Foreskin fibroblast (primary cell): ENCODE measurements at places on chromosomes 2 and 18.

DNA sequence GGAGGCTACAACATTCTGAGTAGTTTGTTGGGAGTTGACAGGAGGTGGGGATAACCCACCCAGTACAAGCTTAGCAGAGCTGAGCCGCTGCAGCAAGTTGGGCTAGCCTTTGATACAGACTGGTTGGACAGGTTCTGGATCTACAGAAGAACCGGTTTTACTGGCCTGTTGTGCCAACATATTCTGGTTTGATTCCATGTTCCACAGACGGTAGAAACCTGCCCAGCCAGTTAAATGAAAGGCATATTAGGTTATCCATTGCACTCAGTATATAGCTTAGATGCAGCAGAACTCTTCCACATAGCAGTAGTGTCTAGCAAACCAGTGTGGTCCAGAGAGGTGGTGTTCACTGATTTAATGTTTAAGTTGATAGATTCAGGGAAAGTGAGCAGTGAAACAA lies 19.3 kb upstream of the RBBP8 start:
- DNase-seq = no peak

- no peak for DNase-seq
Observed at GRCh38 chr18:37388413-37388812, 177.2 kb downstream of the CELF4 start.

GRCh38 chr2:230541934-230542380 lies 126.0 kb downstream of the SP100 start:
- DNase-seq = peak; percentile 42

GRCh38 chr2:205358351-205358815 lies 323.9 kb upstream of the NRP2 start:
- DNase-seq = no peak

DNA sequence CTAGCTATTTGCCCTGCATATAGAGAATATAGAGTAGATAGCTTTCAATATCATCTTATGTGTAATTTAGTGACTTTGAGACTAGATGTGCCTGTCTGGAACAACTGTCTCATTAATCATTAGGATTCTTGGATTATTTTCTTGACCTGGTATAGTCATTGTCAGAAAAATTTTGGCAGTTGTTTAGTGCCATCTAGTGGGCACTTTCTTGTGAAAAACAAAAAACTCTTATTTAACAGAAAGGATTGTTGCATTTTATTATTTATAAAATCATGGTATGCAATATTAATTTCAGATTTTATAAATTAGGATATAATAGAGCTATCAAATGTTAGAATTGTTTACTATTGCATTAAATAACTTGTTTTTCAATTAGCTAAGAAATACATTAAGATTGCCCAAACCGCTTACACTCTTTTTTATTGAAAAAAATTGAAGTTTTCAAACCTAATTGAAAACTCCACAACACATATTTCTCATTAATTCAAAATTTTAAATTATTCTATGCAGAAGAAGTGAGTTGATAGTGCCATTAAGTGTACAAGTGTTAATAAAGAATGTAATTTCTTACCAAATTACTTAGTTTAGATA lies 80.3 kb downstream of the DYNAP start:
- DNase-seq = peak; percentile 59

DNA sequence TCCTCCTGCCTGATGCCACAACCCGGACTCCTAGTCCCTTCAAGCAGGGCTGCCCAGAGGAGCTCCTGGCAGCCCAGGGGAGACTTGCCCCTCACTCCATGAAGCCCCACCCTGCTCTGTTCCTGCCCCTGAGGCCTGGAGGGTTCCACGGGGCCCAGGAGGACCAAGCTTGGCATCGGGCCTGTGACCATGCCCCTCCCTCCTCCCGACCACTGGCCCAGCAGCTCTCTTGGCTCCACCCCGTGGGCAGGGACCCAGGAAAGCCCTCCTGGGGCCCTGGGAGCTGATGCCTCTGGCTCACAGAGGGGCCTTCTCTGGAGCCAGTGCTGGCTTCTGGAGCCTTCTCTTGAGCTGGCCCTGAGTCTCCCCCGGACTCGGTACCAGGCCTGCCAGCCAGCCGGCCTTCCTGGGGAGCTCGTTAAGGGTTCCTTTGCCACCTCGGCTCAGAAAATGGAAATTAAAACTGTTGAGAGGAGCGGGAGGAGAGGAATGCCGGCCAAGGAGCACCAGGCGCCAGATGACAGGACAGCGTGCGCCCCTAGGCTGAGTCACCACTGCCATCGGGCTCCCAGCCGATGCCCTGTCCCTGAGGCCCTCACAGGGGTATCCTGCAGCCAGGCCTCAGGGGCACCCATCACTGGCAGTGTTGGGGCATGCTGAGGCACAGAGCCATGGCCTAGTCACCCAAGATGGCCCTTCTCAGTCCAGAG lies 40.6 kb upstream of the SNED1 start:
- no peak for DNase-seq

GRCh38 chr2:109456776-109457175 lies 157.0 kb downstream of the SEPTIN10 start:
- no peak for DNase-seq

GRCh38 chr2:224769489-224769888 lies 53.3 kb upstream of the CCDC195 start:
- DNase-seq = no peak

- no peak for DNase-seq
Observed at GRCh38 chr2:204849892-204850291, 304.6 kb downstream of the PARD3B start.

GRCh38 chr18:78804206-78805030 lies 175.2 kb upstream of the SALL3 start:
- DNase-seq = no peak

DNA sequence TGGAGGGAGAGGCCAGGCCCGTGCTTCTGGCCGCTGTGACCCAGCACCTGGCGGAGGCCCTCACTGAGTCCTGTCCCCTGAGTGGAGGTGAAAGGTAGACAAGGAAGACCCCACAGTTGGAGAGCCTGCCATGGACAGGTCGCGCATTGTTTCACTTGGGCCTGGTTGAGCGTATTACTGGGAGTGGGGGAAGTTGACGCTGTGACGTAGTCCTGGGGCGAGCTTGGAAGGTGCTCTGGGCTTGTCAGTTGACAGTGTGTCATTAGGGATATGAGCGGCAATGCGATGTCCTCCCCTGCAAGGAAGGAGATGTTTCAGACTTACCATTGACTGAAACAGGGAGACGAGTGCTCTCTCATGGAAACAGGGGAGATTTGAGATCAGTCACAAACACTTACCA lies 127.1 kb downstream of the SH3RF3 start:
- no peak for DNase-seq

- DNase-seq = peak; percentile 69
Observed at GRCh38 chr2:226699321-226699720, 100.3 kb downstream of the IRS1 start.

- no peak for DNase-seq
Observed at GRCh38 chr2:129254718-129255117, 724.7 kb upstream of the RAB6C start.

GRCh38 chr18:54776282-54776977 lies 51.8 kb upstream of the RAB27B start:
- DNase-seq = peak; percentile 96

- DNase-seq = no peak
Observed at GRCh38 chr2:150520033-150520432, 32.6 kb upstream of the RND3 start.

DNA sequence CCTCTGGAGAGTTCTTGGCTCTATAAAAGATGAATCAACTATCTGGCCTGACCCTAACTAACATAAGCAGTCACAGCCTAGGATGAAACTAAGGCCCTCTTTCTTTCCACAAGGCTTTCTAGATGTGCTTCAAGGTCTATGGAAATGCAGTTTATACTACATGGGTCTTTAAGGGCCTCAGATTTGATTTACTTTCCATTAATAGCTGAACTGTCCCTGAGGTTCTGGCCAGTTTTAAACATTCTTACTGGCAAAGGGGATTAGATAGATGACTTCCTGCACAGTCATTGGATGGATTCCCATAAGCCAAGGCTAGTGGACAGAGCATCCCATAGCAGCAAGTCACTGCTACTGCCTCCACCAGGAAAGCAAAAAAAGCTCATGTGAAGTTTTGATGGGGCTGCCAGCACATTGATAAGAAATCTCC lies 38.1 kb upstream of the LCLAT1 start:
- DNase-seq = peak; percentile 60

GRCh38 chr2:160956243-160956802 lies 203.9 kb upstream of the TANK start:
- no peak for DNase-seq

DNA sequence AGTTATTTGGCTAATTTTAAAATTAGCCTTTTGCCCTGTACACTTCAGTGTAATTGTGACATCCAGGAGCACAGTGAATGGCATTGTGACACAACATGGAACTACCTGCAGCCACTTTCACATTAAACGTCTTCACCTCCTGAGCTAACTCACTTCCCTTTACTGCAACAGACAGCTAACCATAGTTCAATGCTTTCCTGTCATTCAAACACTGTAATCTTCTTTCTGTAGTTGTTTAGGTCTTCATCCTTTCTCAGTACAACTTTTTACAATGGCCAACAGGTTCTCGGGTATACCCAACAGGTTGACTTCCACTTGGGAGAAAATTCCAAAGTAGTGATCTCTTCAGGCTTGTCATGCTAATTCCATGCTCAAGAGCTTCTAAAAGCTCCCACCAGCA lies 8.6 kb upstream of the AGPS start:
- no peak for DNase-seq

GRCh38 chr2:138063181-138063580 lies 98.9 kb downstream of the HNMT start:
- DNase-seq = no peak

GRCh38 chr2:236661762-236662110 lies 92.1 kb downstream of the ACKR3 start:
- no peak for DNase-seq

DNA sequence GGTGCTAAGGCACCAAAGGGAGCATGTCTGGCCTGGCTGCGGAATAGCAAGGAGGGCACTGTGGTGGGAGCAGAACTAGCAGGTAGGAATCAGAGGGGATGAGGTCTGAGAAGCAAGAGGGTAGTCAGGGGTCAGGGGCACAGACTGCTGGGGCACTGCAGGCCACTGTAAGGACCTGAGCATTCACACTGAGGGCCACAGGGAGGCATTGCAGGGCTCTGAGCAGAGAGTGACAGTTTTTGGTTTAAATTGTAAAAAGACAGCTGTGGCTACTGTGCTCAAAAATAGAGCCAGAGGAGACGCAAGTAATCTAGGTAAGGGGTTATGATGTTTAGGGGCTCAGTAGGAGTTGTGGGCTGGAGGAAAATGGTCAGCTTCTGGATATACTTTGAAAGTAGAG lies 41.5 kb downstream of the ARHGAP25 start:
- no peak for DNase-seq

GRCh38 chr2:147845411-147845971 lies 662 bp downstream of the ACVR2A start:
- peak; percentile 41 for DNase-seq

DNA sequence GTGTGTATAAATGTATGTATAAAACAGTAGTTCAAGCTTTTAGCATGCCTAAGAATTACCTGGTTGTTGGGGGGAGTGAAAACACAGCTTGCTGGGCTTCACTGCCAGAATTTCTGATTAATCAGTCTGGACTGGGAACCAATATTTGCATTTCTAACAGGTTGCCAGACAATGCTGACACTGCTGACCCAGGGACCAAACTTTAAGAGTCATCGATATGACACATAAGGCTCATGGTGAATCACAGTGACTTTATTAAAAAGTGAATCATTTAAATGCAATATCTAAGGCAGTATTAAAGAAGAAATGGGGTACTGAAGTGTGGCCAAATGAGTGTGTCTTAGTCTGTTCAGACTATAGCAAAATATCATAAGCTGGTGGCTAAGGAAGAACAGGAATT lies 195.9 kb upstream of the DTNA start:
- DNase-seq = peak; percentile 67

DNA sequence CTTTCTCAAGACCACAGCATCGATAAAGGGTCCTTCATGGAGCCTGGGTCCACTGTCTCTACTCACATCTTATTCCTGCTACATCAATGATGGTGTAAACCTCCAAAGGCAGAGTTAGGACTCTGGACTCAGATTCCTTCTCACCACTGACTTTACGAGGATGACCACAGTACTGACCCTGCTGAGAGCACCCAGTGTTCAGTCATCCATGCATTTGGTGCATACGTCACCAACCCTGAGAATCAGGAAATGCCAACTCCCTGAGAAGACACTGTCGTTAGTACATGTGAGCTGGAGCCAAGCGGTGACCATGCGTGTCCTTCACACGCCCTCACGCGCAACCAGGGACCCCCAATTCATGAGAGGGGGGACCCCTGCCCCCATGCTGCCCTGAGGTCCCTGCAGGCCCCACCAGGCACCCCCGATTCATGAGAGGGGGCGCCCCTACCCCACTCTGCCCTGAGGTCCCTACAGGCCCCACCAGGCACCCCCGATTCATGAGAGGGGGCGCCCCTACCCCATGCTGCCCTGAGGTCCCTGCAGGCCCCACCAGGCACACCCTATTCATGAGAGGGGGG lies 178.4 kb upstream of the TPO start:
- peak; percentile 31 for DNase-seq

DNA sequence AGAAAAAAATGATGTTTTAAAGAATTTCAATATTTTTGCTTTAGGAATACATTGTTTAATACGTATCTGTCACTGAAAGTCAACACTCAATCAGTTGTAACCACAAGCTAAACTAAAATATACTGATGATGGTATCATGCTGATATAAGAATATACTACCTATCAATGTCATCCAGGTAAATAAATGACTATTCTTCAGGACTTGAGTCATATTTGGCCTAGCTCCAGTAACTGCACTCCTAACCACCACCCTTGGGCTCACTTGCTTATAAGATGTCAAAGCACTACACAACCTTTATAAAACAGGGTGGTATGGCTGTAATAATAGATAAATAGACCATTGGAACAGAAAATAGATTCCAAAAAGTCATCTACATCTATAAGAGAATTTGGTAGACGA lies 48.8 kb downstream of the RND3 start:
- no peak for DNase-seq

- peak; percentile 28 for DNase-seq
Observed at GRCh38 chr2:36993841-36994620, 27.7 kb upstream of the STRN start.

DNA sequence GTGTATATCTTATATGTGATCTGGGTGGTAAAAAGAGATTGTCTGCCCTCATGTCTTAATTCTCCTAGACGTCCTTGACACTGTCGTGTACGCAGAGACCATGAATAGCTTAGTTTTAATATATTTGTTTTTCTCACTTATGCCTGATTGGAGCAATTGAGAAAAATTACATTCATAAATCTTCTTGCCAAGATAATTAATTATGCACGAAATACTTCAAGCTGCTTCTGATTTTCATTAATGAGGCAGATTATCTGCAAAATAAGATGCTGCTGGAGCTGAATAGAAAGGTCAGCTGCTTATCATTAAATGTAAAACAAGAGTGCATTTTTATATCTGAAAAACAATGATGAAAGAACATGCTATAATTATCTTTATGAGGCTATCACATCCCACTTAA lies 95.9 kb downstream of the CCDC141 start:
- no peak for DNase-seq

DNA sequence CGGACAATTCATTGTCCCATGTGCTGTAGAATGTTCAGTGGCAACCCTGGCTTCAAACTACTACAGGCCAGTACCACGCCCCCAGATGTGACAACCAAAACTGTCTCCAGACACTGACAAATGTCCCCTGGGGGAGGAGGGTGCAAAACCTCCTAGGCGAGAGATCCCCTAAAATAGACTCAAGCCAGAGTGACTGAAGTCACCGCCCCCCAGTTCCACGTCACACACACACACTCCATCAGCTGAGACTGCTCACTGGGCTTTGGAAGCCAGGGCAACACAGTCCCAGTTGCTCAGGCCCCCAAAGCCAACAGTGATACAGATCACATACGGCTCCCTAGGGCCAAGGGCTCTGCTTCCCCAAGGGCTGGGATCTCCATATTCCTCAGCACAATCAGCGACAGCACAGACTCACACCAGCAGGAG lies 19.1 kb downstream of the HDAC4 start:
- no peak for DNase-seq
